ENCODE measurements at places on chromosomes 4 and X. TPM values are rescaled to one million over a fixed set of nuclear protein-coding genes. Genes with fewer than 3 reads are reported as not detected.

The MAB21L2 gene
- 33.3 TPM for total RNA-seq

- no peak for DNase-seq
These were observed 343.1 kb upstream of the NOCT start for GRCh38 chr4:138672393-138672976.

- DNase-seq: no peak
These were observed 31.8 kb upstream of the GJB1 start for GRCh38 chrX:71191248-71191647.

- DNase-seq: no peak
These were observed 513.5 kb upstream of the NR3C2 start for GRCh38 chr4:148955564-148956297.

- DNase-seq: no peak
These were observed 22.0 kb upstream of the PPARGC1A start for GRCh38 chr4:23911675-23912455.

Measured in osteoblast (primary cell).